Right ventricle myocardium superior (tissue), 1 donor: ENCODE measurements at places on chromosomes 7 and 10. TPM values are rescaled to one million over a fixed set of nuclear protein-coding genes. Genes with fewer than 3 reads are reported as not detected.

ELMO1 gene
- total RNA-seq = 11.9 TPM

ETV1 gene
- total RNA-seq = 25.7 TPM

GBF1 gene
- total RNA-seq = 41.4 TPM

DNA sequence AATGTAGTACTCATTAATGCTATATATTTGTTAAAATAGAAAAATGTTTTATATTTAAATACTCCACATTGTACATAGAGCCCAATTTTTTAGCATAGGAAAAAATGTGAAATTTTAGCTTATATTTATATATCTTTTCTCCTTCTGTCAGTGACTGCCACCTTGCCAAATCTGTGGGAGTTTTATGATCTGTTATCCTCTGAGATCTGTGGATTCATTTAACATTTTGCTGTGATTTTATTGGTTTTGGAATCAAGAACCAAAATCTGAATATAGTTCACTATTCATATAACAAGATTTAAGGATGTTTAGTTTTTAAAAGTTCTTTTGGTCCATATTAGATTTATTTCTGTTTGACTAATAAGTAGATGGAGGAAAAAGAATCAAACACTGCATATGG lies 127.9 kb downstream of the PPP1R9A start:
- no peak for DNase-seq

DNA sequence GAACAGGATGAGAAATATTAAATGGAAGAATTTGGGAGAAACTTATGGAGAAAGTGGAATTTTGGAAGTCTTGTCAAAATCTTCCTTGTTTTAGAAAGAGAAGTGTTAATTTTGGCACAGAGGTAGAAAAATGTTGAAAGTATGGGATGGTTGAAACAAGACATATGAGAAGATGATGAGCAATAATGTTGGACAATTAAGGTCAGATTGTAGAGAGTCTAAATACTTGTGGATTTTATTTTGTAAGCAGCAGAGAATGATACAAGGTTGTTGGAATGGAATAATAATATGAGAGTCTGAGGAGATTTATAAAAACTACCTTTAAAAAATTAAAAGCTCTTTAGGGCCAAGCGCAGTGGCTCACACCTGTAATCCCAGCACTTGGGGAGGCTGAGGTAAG lies 34.6 kb downstream of the PHTF2 start:
- DNase-seq = no peak

GRCh38 chr7:132703742-132704141 lies 127.5 kb upstream of the PLXNA4 start:
- no peak for DNase-seq

- DNase-seq = no peak
Observed at GRCh38 chr7:25272265-25272664, 44.0 kb upstream of the NPVF start.

DNA sequence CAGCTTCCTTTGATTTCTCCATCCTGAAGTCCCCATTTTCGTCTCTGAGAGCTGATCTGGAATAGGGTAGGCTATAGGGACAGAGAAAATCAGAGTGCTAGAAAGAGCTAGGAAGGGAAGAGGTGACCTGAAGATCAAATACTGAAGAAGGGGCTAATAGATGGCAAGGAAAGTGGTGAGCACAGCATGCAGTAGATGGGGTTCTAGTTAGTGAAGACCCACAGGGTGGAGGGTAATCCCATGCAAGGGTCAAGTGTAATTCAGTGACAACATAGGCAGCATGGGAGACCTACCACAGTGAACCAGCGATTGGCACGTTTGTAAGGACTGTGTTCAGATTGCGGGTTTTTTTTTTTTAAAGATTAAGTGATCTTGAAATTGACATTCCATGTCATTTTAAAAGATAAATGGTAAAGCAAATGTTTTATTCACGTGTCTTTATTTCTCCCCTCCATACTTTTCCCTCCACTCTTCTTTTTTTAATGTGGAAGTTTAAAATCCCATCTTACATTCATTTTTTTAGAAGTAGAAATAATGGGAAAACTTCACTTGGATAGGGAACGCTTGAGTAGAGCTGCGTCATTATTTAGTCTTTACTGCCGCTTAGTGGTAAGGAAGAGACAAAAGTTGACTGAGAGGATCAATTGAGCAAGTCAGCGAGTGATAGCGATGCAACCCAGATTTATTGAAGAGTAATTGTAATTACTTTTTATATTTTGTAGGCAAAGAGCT lies 21.0 kb upstream of the ABI1 start:
- no peak for DNase-seq

DNA sequence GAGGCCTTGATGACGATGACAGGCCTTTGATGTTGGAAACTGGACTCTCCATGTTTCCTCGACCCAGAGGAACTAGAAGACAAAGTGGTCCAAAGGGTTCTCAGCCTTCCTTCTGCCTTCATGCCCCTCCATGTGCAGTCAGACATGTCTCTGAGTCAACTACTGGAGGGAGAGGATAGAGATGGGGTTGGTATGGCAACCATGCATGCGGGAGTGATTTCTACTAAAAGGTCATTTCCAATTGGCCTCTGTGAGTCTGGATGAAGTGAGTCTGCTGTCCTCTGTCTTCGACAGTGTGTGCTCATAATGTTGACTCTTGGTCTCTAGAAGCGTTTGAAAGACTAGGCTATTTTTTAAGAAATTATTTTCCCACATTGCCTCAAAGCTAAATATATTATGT lies 29.2 kb downstream of the STK17A start:
- no peak for DNase-seq

DNA sequence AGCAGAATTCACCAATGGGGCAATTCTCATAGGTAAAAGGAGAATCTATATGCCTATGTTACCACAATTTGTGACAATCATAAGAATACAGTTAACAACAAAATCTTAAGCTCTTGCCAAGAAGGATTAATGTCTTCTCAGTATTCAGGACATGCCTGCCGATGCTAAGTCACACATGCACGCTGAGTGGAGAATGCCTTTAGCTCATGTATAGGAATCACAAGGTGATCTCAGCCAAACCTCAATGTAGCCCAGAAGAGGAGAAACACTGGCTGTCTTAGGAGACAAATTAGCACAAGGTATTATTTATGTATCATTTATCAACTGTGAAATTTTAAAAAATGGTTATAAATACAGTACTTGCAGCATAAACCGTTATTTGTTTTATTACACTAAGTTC lies 2.7 kb downstream of the HTR7 start:
- DNase-seq = no peak

DNA sequence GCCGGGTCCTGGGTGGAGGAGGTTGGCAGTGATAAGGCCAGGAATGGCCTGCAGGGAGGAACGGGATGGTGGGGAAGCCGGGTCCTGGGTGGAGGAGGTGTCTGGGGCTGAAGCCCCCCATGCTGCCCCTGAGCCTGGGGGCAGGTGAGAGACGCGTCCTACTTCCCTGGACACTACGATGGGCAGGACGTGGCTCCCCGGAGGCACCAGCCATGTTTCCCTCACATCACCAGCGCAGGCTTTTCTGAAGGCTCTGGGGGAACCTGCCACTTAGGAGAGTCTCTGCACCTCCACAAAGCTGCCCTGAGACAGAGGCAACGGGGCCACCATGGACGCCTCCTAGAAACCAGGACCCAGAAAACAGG lies 324.8 kb downstream of the DNAJB6 start:
- DNase-seq = no peak

DNA sequence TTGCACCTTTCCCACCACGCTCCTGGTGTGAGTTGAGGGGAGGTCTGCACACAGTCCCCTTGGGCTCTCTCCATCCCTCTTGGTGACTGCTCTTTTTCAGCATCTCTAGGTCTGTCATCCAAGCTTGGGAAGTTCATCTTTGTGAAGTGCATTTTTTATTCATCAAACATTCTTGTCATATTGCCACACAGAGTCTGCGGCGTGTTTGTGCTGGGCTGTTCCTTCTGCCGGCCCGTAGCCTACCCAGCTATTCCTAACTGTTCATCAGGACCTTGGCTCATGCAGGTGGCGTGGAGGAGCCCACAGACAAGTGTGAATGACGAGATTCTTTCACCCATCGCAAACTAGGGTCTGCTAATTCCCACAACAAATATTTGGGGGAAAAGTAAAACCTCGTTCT lies 164.8 kb downstream of the RTKN2 start:
- no peak for DNase-seq

DNA sequence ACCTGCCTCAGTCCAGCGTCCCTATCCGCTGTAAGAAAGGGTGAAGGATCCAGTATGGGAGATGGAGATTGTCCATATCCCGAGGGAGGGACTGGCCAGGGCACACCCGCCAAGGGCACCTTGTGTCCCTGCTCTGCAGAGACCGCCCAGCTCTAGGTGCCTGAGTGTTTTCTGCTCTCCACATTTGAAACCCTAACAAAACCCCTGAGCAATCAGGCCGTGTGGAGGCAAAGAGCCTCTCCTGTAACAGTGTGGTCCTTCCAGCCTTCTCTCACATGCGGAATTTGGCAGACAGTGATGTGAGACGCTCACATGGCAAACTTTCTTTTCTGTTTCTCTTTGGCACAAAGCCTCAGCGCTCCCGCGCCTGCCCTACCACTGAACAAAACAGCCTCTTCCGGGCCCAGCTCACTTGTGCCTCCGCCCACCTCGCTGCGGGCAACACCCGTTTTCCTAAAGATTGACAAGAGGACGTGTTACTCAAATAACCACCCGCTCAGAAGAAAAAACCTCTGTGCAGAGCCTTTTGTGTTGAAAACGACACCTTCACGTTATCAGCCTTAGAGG lies 514.8 kb downstream of the DNAJB6 start:
- DNase-seq = peak; percentile 82
